ENCODE measurements at places on chromosomes 13 and 19. TPM values are rescaled to one million over a fixed set of nuclear protein-coding genes. Genes with fewer than 3 reads are reported as not detected.

Gene DYRK1B
- total RNA-seq, result 7.6 TPM

DNA sequence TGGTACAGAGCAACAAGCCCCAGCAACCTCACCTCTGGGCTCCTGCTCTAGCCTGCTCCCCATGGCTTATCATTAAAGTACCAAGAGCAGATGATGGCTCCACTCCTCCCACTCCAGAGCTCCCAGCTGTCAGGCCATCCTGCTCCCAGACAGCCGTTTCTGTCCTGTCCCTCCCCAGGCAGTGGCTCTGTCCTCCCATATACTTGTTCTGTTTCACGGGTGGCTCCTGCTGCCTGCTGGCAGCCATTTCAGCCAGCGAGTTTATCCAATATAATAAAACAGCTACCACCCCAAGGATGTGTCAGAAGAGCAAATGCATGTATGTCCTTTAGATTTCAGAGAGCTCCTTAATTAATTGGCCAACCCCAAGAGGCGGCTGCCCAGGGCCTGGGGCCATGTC, 79.4 kb upstream of the VSTM2B start:
- no peak for DNase-seq

DNA sequence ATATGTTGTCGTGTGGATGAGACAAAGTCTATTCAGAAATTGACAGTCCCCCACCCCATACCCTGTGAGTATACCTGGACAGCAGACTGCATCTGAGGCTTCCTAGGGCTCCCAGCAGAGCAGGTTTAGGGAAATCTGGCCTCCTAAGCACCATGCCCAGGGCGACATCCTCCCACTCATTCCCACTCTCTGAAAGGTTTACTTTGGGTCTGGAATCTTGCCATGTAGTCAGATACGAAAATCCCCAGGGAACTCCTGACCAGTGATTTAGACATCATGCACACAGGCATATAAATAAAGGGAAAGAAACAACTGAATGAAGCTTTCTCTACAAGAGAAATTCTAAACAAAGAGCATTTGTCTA, 717 bp upstream of the NALCN start:
- DNase-seq, result no peak

Gene ZNF154
- 27.4 TPM for total RNA-seq

Gene ZNF91
- 108 TPM for total RNA-seq

Gene RDH8
- not detected for total RNA-seq

- DNase-seq, result no peak
Observed at GRCh38 chr13:111217641-111218040, 102.5 kb downstream of the ARHGEF7 start.

Gene CLIP3
- 55.6 TPM for total RNA-seq

DNA sequence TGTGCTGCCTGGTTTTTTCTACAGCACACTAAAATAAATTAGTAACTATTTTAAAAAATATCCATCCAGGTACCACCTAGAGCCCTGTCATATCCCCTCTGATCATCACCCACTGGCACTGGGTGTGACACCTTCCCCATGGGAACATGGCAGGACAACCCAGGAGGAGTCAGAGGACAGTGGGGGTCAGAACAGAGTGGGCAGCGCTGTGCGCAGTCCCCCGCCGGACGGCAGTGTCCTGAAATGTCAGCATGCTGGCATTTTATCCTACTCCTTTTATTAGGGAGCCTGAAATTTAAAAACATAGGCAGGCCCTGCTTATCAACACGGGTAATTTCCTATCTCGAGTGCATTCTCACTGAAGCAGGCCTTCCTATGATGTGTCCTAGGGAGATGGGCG, 42.1 kb upstream of the GAS6 start:
- no peak for DNase-seq

Gene ZNF468
- 13.9 TPM for total RNA-seq

- no peak for DNase-seq
Observed at GRCh38 chr13:93716623-93717022, 490.0 kb downstream of the GPC6 start.

GRCh38 chr13:46372071-46372470, 15.0 kb downstream of the RUBCNL start:
- no peak for DNase-seq

DNA sequence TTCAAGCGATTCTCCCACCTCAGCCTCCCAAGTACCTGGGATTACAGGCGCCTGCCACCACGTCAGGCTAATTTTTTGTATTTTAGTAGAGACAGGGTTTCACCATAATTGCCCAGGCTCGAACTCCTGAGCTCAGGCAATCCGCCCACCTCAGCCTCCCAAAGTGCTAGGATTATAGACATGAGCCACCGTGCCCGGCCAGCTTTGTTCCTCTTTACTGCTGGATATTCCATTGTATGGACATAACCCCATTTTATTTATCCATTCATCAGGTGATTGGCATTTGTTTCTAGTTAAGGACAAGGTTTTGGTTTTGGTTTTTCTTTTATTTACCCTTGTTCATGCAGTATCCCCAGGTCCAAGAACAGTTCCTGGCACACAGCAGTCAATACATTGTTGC, 4.1 kb upstream of the RPS9 start:
- no peak for DNase-seq

GRCh38 chr19:24081056-24081455, 5.9 kb upstream of the ZNF254 start:
- DNase-seq, result no peak

- DNase-seq, result no peak
Observed at GRCh38 chr19:37513397-37513796, 6.7 kb downstream of the ZNF793 start.

DNA sequence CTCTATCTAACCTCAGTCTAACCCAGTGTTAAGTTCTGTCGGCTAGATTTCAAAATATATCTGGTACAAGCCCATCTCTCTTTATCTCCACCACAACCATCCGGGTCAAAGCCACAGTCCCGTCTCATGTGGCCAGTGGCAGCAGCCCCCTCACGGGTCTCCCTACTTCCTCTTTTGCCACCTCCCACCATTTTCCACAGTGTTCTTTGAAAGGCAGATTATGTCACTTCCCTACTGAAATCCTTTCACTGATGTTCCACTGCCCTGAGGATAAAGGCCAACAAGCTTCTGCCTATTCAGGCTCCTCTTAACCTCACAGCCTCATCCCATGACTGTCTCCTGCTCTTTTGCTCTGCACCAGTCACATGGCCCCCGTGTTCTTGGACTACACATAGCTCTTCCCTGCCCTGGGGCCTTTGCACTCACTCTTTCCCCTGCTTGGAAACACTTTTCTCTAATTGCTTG, 117.2 kb downstream of the UBL3 start:
- no peak for DNase-seq

DNA sequence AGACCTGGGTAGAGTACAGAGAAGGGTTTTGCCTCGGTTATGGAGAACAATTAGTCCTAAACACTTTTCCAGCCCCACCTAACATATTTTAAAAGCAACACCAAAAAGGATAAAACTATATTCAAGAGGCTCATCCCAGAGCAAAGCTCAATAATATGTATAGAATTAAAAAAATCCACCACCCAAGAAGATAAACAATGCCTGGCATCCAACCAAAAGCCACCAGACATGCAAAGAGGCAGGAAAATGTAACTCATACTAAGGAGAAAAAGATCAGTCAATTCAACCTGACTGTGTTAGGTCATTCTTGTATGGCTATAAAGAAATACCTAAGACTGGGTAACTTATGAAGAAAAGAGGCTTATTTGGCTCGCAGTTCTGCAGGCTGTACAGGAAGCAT, 39.3 kb downstream of the FGF9 start:
- DNase-seq, result no peak

DNA sequence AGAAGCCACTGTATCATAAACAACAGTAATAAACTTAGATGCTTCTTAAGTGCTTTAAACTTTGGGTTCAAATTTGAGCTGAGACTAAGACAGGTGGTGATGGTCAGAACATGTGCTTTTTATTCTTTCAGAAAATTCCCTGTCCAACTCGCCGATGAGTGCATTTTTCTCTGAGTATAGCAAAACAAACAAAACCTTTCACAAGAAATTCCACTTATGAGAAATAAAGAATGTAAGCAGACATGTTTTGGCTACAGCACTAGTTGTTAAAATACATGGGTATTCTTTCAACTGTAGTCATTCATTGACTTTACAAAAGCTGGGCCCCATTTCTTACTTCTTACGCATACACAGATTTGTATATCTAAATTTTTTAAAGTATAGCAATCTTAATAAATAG, 125.6 kb downstream of the SPRY2 start:
- no peak for DNase-seq

Gene ZNF541
- 0.90 TPM for total RNA-seq

Gene ERFL
- total RNA-seq, result not detected

Gene NXNL1
- not detected for total RNA-seq

Gene APOC4
- not detected for total RNA-seq

- peak; percentile 55 for DNase-seq
Observed at GRCh38 chr19:33796164-33796875, at the start of gene KCTD15. Gene KCTD15, plus strand, starts transcription at chr19:33796870. Its CDS starts 3,585 bp downstream, at chr19:33800455.

Gene ZIC2
- not detected for total RNA-seq

DNA sequence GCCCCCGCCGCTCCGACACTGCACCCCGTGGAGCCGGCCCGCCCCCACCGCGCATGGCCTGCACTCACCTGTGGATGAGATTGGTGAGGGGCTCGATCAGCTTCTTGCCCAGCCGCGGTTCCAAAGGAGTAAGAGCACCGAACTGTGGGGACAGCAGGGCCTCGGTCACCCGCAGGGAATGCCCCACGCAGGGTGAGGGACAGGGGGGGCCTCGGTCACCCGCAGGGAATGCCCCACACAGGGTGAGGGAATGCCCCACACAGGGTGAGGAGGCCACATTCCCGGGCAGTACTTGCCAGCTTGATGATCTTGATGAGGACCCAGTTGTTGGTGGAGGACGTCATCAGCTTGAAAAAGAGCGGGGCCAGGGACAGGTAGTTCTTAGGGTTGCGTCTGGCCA, 22.3 kb downstream of the AP3D1 start:
- DNase-seq, result no peak

- DNase-seq, result no peak
Observed at GRCh38 chr13:33918199-33918932, 100.4 kb downstream of the RFC3 start.

Gene GPR18
- total RNA-seq, result 2.1 TPM

DNA sequence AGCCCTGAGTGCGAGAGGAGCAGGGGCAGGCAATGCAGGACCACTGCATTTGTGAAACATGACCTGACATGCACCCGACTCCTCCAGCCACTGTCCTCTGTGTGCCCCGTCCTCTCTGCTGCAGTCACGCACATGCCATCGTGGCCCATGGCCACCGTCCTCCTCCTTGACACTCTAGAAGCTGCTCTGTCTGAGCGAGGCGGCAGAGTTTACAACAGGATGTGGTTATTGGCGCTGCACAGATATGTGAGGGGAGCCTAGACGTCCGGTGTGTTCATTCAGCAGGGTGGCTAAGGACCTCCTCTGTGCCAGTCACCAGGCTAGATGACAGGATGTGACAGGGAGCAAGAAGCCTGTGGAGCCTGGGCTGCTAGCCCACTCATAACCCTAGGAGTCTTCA, 277.8 kb downstream of the FOXO1 start:
- DNase-seq, result no peak

GRCh38 chr13:106690779-106691178, 122.8 kb upstream of the ARGLU1 start:
- no peak for DNase-seq

Gene NLRP9
- total RNA-seq, result not detected

Gene C19orf85
- total RNA-seq, result not detected

Gene ERICH6B
- total RNA-seq, result not detected

Gene CYP4F8
- total RNA-seq, result not detected

Gene ZNF610
- total RNA-seq, result 1.3 TPM

DNA sequence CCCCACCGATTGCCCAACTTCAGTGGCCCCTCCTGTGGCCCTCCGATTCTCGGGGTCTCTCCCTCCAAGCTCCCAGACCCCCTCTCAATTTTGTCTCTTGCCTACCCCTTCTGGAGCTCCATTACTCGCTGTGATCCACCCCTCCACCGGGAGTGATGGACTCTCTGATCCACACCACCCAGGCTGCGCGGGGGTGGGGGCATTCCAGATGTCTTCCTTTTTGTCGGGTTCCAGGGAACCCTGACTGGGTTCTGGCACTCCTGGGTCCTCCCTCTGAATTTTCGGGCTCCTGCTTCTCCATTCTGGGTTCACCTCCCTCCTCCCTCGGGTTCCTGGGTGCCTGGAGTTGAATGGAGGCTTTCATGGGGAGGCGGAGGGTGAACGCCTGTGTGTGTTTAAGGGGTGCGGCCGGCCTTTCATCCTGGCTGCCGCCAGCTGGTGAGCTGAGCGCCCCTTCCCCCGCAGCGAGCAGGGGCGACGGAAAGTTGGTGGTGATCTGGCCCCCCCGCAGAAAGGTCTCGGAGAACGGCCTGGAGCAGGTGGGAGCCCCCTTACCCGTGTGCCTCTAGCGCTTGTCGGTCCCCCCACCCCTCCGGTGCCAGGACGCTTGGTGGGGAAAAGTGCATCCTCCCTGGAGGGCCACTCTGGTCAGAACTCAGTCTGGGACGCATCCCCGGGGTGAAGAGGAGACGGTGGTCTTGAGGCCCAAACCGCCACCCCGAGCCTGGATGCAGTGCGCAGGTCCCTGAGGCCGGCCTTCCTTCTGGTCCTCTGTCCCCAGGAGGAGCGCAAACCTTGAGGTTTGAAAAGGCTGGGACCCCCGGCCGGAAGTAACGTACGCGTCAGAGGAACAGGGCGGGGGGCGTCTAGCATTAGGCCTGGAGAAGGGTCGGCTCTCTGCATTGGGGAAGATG, 1.6 kb downstream of the MISP3 start:
- no peak for DNase-seq

Gene ZNF837
- not detected for total RNA-seq

DNA sequence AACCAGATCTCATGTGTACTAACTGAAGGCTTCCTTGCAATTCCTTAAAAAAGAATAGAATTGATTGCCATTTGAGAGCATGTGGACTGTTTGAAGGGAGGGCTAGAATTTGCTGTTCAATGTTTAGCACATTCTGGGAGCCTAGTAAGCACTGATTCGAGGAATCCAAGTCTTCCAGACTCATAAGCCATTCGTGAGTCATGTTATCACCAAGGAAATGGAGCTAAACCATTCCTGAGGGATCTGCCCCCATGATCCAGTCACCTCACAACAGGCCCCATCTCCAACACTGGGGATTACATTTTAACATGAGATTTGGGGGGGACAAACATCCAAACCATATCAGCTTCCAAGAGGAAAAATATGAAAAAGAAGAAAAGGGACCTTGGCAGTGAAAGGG, 276.4 kb downstream of the KCNRG start:
- no peak for DNase-seq

- no peak for DNase-seq
Observed at GRCh38 chr13:103517066-103517767, 451.0 kb upstream of the SLC10A2 start.

GRCh38 chr19:51448011-51448410, 10.2 kb downstream of the SIGLEC8 start:
- no peak for DNase-seq

GRCh38 chr19:30854661-30855060, 482.5 kb downstream of the ZNF536 start:
- DNase-seq, result no peak

- no peak for DNase-seq
Observed at GRCh38 chr13:20477394-20477793, 48.3 kb downstream of the CRYL1 start.

- DNase-seq, result no peak
Observed at GRCh38 chr19:50992666-50993035, 8.8 kb downstream of the KLK8 start.

Data from uterus (tissue), 4 donors.